ENCODE measurements at places on chromosomes 1 and 21.

GRCh38 chr1:31701091-31701736, 2.6 kb downstream of the COL16A1 start:
- peak; percentile 97 for DNase-seq

DNA sequence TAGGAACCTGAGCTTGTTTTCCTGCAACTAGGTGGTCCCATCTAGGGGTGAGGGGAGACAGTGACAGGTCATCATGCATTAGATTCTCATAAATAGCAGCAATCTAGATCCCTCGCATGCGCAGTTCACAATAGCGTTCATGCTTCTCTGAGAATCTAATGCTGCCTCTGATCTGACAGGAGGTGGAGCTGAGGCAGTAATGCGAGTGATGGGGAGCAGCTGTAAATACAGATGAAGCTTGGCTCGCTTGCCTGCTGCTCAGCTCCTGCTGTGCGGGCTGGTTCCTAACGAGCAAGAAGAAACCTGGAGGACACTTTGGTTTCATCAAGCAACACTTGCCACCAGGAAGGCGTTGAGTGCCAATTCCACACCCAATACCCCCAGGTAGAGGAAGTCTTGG, 95.1 kb upstream of the OLIG2 start:
- DNase-seq = no peak

DNA sequence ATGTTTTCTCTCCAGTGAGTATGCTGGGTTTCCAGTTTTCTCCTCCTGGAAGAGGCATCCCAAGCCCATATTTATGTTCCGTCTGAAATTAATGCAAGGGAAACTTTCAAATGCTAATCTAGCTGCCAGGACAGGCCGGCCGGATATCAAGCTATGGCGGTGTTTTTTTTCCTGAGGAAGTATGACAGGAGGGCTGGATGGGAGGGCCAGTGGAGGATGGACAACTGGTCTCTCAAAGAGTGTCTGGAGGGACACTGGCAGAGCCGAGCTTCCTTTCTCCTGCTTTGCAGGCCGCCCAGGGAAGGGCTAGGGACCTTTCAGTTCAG, 212.7 kb downstream of the TRABD2B start:
- DNase-seq = no peak

DNA sequence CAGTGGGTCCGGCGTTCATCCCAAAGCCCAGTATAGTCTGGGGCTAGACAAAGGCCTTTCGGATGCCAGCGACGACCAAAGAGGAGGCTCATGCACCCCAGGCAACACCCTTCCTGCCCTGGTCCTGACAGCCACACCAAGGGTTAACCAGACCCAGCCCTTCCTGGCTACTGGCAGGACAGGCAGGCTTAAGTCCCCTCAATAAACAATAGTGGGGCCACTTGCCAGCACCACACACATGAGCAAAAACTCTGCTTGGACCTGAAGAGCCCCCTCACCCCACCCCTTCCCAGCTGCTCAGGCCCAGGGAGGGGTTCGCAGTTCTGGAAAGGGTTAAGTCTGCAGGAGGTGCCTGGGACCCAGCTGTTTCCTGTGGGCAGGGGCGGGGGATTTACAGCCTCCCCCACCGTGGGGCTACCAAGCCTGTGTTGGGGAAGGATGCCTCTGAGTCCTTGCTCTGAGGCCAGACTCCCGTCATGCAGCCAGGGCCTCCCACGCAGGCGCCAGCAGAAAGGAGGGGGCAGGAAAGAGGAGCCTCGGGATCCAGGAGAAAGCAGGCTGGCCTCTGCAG, 18.2 kb downstream of the PHLDA3 start:
- DNase-seq = no peak

GRCh38 chr1:47405697-47406096, 10.4 kb upstream of the FOXE3 start:
- no peak for DNase-seq

GRCh38 chr1:178774263-178774662, 49.2 kb downstream of the RALGPS2 start:
- no peak for DNase-seq

GRCh38 chr1:43870306-43870705, 63.3 kb upstream of the ARTN start:
- DNase-seq = no peak

- no peak for DNase-seq
Measured at GRCh38 chr1:155093911-155094621, 15.4 kb downstream of the EFNA3 start.

- DNase-seq = no peak
Measured at GRCh38 chr21:32349333-32349944, 43.4 kb downstream of the URB1 start.

DNA sequence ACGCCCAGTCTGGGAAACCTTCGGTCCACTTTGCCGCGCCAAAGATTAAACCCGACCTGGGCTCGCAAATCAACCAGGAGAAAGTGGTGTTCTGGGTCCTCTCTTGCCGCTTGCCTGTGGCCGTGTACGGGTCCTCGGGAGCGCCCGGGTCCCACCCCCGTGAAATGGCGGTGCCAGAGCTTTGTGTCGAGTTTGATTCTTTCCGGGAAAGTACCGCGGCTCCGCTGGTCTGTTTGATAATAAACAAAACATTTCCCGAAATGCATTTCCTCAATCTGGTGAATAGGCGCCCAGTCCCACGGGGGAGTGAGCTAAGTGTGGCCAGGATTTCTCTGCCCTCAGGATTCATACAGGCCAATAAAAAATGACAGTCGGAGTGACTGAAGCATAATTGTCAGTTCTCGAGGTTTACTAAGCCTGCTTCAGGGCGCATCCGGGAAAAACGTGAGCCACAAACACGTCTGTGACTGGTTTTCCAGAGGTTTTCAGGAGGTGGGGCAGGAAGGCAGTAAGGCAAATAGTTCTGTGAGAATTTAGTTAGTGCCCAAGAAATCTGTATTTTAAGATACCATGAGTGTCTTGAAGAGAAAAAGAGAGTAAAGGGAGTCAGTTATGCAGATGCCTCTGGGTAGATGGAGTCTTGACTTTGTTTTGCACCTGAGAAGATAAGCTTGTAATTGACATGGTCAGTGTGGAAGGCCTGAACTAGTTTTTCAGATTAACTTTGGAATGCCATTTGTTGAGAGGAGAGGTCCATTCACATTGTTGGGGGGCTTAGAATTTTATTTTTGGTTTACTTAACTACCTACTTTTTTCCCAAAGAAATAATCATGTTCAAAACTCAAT, 675 bp downstream of the IFNAR1 start:
- DNase-seq = peak; percentile 61

- DNase-seq = no peak
Measured at GRCh38 chr1:57854436-57854835, 430.6 kb upstream of the DAB1 start.

DNA sequence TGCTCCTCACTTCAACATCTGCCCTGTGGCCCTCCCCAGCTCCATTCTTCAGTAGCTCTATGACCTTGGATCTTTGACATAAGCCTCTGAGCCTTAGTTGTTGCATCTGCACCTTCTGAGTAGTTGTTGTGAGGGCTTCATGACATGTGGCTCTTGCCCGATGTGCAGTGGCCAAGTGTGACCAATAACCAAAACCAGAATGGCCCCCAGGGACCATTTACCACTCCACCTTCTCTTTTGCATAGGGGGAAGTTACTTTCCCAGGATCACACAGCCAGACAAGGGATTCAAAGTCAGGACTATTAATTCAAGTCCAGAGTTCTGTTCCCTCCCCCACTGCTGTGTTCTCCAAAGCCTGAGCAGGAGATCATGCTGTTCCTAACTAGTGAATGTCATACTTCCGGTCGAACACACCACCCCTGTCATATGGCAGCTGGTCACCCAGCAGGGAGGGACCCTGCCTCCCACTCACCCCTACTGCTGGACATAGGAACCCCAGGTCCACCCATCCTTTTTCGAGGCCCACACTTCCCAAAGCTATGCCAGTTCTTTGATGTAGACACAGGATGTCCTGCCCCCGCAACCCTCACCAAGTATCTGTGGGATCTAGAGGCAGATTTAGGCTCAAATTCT, 4.0 kb downstream of the FGR start:
- DNase-seq = no peak

- no peak for DNase-seq
Measured at GRCh38 chr1:106276871-106277270, 779.6 kb upstream of the PRMT6 start.

- no peak for DNase-seq
Measured at GRCh38 chr1:67651031-67651430, 34.0 kb upstream of the GADD45A start.

GRCh38 chr1:234144901-234145300, 228.4 kb upstream of the COA6 start:
- no peak for DNase-seq

DNA sequence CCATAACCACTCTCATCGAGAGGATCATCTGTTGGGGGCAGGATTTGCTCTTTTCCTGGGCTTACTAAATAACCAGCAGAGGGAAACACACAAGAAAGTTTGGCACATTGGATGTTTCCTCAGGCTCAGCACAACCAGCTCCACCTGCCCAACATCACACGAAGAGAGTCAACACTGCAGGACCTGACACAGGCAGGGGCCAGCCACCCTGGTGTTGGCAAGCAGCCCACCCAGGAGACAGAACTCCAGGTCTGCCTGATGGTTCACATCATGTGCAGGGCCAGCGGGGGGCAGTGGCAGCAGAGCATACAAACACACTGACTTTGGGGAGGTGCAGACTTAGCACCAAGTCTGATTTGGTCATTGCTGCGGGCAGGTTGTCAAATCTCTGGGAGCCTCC, 182.3 kb upstream of the GALNT2 start:
- DNase-seq = no peak

- DNase-seq = peak; percentile 71
Measured at GRCh38 chr1:161427733-161428516, 60.2 kb upstream of the CFAP126 start.

DNA sequence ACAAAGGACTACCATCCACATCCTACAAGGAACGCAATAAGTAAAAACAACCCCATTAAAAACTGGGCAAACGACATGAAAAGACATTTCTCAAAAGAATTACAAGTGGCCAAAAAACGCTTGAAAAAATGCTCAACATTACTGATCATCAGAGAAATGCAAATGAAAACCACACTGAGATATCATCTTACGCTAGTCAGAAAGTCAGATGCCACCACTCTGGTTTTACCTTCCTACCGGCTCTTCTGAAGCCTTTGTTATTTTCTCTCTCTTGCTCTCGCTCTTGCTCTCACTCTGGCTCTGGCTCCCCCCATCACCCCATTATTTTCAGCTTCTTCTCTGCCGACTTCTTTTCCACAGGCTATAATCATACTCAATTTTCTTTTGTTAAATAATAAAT, 38.8 kb downstream of the VPS45 start:
- DNase-seq = no peak

DNA sequence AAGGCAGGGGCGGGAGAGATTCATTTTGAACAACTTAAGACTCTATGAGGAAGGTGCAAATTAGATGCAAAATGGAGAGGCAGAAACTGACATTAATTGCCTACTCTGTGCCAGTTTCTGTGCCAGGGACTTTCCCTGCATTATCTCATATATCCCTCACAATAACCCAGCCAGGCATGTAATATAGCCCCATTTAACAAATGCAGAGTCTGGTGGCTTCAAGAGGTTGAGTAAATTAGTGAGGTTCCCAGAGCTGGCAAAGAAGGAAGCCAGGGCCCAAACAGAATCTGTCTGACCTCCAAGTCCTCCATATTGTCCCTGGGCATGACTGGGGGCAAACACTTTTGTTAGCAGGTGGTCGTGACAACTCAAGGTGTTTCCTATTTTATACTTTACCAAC, 199.8 kb downstream of the ASTN1 start:
- no peak for DNase-seq

GRCh38 chr1:30324251-30325084, 398.9 kb downstream of the MATN1 start:
- no peak for DNase-seq

GRCh38 chr1:101075926-101076325, 50.3 kb upstream of the DPH5 start:
- DNase-seq = no peak

- DNase-seq = no peak
Measured at GRCh38 chr1:56189946-56190805, 389.2 kb downstream of the PLPP3 start.

GRCh38 chr1:108708691-108709660, 3.7 kb upstream of the FNDC7 start:
- no peak for DNase-seq

GRCh38 chr1:36433102-36433501, 17.1 kb downstream of the OSCP1 start:
- DNase-seq = no peak

DNA sequence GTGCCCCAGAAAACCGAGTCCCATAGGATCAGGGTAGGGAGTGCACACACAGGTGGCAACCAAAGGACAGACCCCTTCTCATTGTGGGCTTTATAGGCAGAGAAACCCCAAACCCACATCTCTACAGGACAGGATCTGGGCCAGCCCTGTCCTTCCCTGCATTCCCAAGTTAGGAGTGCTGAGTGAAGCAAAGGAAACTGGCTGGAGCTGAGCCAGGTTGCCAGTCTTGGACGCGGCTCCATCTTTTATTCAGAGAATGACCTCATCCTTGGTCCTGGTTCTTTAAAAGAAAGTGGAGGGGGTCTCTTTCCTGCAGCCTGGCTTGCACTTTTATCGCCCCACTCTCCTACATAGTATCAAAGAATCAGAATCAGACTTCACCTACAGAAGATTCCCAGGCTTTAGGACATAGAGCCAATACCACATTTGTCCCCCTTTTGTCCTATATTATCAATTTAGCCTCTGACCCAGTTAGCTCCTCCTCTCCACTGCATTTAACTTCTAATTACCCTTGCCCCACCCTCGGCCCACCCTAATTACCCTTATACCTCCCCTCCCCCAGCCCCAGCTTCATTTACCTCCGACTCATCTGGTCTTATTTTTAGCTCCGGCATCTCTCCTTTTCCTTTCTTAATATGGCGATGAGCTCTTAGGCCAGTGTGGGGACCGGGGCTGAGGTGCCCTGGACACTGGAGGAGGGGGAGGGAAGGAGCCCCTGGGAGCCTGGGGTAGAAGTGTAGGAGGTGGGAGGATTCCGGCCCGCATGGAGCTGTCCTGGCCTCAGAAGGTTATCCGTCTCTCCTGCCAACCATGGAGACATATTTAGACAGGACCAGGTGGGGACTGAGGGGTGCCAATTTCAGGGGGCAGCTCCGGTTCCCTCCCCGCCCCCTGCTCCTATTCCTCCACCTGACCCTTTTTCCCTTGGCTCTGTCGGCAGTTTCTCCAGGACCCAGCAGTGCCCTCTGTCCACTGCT, at the start of gene CASQ1:
TSS of gene CASQ1 (plus strand) at position 927 of the 977 bp plus-strand sequence. CDS start 177 bp downstream, outside the sequence.
- DNase-seq = no peak

DNA sequence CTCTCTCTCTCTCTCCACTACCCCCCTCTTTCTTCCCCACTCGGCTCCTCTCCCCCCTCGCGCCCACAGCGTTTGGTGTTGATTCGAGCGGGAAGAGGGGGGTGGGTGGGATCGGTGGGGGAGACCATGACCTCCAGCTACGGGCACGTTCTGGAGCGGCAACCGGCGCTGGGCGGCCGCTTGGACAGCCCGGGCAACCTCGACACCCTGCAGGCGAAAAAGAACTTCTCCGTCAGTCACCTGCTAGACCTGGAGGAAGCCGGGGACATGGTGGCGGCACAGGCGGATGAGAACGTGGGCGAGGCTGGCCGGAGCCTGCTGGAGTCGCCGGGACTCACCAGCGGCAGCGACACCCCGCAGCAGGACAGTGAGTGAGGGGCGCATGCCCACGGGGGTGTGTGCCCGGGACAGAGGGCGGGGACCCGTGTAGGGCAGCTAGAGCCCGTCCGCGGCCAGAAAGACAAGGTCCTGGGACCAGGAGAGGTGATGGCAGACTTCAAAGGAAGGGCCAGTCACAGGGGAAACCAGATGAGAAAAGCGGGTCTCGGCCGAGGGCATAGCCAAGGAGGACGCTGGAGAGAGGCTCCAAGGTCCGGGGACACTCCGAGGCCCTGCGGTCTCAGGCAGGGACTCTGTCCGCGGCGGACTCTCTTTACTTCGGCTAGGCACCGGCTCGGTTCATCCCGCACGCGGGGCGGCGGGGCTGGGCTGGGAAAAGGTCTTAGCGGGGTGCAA, at the start of gene PRRX1:
TSS of gene PRRX1 (plus strand) at position 39 of the 735 bp plus-strand sequence. CDS start at position 127, 88 bp downstream.
- no peak for DNase-seq

- no peak for DNase-seq
Measured at GRCh38 chr1:246110343-246111219, 396.5 kb downstream of the SMYD3 start.

All from HS-5 (cell line).